ENCODE measurements at places on chromosomes 2 and 18.

DNA sequence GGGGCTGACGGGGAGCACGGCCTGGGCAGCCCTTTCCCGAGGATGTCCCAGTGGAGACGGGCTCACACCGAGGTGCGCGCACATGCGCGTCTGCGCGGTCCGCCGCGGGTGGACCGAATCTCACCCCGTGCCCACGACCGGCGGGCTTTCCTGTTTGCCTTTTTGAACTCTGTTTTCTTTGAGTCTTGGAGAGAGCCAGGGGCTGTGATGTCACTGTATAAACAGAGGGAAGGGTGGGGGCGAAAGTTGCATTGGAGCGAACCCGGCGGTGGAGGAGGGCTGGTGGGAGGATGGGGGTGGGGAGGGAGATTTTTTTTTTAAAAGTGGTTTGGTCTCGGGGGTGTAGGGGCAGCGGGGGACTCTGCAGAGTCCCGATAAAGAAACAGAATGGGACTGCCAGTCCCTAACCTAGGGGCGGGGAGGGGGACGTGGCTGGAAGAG lies 141.2 kb upstream of the CTAGE1 start:
- peak; percentile 75 for DNase-seq

- no peak for DNase-seq
Observed at GRCh38 chr2:3876685-3877084, 173.3 kb downstream of the DCDC2C start.

DNA sequence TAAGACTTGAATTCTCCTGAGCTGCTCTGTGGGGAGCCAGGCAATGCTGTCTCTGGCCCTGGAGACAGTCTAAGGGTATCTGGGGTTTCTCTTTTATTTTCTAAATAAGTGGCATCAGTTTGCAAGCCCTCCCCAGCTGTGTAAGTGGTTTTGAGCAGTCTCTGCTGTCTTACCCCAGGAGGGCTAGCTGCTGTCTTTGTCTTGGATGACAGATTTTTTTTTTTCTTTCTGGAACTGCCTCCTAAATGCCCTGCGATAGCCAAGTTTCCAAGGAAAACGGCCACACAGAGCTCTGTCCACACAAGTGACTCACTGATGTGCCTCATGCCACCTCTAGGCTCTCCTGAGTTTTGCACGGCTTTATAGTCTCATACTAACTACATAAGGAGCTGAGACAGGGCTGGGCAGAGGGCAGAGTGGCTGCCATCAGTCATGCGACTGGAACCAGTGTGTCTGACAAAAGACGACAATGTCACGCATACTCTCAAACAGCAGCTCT lies 37.2 kb upstream of the THOC1 start:
- peak; percentile 21 for DNase-seq

- no peak for DNase-seq
Observed at GRCh38 chr2:10537522-10538199, 89.5 kb upstream of the ODC1 start.

GRCh38 chr2:148540022-148540421 lies 104.5 kb upstream of the EPC2 start:
- DNase-seq: no peak

GRCh38 chr2:61694312-61695274 lies 156.4 kb upstream of the XPO1 start:
- DNase-seq: peak; percentile 91

GRCh38 chr2:216909541-216910210 lies 49.8 kb upstream of the TNP1 start:
- no peak for DNase-seq

- no peak for DNase-seq
Observed at GRCh38 chr2:225070811-225071210, 28.5 kb upstream of the DOCK10 start.

- peak; percentile 92 for DNase-seq
Observed at GRCh38 chr2:15673919-15674636, 82.4 kb downstream of the DDX1 start.

DNA sequence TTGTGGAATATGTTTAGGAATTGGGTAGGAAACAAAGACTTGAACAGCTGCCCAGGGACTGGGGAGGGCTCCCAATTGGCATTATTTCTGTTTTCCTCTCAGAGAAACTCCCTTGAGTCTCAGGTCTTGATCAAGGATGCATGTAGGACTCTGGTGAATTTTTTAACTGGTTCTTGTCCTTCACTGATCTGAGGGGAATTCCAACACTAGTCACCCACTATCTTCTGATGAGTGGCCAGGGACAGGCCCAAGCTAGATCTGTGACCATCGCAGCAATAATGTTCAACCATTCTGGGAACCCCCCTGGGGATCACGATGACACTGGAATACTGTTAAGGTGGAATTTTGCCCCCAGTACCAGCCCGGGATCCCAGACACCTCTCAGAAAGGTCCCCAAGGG lies 132.0 kb downstream of the SH3BP4 start:
- DNase-seq: peak; percentile 86

DNA sequence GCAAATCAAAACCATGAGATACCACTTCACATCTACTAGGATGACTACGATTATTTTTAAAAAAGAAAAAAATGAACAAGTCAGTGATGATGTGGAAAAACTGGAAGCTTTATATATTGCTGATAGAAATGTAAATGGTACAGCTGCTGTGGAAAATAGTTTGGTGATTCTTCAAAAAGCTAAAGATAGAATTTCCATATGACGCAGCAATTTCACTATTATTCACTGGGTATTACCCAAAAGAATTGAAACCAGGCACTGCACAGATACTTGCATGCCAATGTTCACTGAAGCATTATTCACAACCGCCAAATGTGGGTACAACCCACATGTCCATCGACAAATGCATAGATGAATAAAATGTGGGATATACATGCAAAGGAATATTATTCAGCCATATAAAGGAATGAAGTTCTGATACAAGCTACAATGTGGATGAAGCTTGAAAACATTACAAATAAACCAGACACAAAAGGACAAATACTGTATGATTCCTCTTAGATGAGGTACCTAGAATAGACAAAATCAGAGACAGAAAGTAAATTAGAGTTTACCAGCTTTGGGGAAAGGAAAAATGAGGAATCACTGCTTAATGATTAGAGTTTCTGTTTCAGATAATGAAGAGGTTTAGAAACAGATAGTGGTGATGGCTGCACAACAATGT lies 11.1 kb downstream of the RTTN start:
- no peak for DNase-seq

DNA sequence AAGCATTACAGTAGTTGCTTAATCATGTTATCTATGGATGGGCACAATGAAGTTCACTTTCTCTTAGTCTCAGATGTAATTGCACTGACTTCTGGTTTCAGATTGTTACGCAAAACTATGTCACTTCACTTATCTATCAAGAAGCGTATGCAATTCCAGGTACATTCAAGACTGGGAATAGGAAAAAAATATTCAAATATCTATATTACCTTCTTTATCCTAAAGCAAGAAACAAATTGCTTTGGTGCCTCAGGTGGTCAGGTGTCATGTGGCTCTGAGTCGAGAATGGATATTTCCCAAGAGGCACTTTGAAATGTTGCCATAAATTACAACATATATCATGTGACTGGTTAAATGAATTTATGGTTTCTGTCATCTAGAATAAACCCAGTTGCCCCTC lies 318.6 kb downstream of the SS18 start:
- DNase-seq: no peak

DNA sequence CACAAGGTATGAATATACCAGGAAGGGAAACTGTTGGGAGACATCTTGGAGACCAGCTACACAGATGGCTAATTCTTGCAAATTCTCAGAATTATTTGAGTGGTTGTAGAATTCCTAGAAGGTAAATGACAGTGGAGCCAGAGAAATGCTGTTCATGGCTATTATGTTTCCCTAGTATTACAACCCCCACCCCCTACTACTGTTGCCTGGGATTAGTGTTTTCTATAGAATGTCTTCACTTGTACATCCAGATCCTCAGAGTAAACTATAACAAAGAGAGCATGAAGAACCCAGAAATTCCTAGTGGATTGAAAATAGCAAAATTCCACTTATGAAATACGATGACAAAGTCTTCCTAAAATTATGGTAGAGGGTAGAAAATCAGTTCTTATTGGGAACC lies 15.3 kb downstream of the LGALSL start:
- no peak for DNase-seq

- no peak for DNase-seq
Observed at GRCh38 chr18:63137999-63138435, 181.6 kb downstream of the BCL2 start.

DNA sequence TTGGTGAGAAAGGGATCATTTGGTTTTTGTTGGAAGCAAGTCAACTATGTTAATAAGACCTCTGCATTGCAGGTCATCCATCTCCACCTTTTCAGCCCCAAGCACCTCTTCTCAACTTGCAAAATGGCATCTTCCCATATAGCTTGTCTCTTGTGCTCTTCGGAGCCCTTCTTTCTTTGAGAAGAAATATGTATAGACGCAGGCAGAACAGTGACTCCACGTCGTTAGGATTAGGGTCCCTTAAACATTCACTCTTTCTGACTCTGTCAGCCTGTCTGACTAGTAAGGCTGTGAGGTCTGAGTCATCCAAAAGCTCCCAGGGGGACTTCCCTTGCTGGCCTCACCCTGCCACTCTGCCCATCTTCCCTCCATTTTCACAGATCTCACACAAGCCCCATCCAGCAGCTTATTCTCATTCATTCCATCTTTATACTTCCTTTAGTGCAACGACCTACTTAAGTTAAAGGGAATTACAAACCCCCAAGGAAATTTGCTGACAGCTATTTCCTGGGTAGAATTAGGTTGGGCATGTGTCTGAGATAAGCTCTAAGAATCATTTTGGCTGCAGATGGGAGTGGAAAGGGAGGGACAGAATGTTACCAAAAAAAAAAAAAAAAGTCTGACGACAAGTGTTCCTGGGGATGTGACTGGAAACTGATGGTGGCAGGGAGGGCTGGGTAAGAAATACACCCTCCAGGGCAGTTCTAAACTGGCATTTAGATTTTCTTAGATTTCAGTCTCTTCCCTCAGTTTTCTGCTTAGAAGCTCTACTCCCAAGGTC lies 37.7 kb upstream of the MEX3C start:
- DNase-seq: peak; percentile 71

DNA sequence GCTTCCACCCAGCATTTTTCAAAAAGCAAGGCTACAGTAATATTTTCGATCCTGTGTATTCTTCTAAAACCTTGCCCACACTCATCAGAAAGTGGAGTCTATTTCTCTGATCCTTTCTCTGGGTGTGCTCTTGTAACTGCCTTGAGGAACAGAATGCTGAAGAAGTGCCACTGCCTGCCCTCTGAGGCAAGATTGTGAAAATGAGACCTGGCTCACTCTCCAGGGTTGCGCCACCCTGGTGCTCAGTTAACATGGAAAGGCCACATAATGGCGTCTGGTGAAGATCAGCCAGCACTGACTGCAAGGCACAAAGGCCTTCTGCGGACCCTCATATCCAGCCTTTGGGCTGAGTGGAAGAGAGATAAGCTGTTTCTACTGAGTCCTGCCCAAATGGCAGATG lies 11.2 kb upstream of the SH3RF3 start:
- no peak for DNase-seq

DNA sequence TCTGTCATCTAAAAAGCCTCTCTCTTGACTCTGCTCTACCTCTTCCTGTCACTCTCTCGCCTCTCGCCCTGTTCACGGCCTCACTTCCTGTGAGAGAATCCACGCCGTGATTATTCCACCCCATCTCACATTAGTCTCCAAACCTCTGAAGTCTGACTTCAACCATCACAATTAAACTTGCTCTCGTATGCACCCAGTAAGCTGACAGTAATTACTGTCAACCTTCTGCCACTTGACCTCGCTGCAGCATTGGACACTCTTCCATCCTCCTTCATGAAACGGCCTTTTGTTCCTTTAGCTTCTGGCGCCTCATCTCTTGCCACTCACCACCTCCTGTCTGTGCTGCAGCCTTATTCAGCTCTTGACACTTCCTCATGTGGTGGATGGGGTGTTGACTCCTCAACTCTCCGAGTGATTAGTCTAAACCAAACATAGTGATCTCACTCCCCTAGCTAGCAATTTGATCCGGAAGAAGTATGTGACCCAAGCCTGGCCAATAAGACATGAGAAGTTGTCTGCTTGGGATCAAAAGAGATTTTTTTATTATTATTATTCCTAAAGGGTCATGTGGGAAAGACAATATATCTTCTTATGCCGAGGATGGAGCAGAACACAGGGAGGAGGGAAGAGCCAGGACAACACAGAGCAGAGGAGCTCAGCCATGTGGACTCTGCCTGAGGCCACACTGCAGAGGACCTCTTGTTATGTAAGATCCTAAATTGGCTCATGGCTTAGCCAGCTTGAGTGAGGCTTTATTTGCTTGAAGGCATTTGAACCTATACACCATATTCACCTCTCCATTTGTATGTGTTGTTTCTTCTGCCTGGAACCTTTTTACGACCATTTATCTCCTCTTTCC lies 38.4 kb upstream of the MYO1B start:
- DNase-seq: peak; percentile 50

DNA sequence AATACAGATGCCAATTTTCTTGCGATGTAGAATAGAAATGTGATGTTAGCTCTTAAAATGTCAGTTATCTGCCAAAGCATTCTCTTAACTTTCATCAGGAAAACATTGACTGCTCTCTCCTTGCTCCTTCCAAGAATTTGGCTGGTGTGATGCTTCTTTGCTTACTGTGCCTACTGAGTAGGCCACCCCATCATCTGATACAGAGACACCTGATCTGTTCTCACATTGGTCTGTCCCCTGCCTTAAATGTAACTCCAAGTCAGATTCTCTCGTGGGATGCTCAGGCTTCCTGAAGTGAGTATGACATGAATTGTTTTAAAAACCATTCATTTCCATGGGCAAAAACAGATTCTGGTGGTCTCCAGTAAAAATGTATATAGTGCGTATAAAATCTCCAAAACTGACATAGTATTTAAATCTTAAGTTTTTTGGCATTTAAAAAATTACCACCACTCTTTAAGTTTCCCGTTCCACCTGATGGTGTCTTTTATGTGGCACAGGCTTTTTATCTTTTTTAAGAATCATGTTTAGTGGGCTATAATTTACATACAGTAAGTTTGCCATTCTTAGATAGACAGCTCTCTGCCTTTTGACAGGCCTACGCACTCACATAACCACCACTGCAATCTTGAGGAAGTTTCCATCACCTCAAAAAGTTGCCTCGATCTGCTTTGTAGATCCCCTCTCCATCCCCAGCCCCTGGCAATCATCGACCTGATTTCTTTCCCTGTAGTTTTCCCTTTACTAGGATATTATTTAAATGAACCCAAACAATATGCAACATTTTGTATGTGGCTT lies 36.6 kb downstream of the UBE2F start:
- no peak for DNase-seq

GRCh38 chr2:175015340-175015739 lies 10.2 kb upstream of the CHN1 start:
- no peak for DNase-seq

- peak; percentile 98 for DNase-seq
Observed at GRCh38 chr2:5798084-5798483, 105.9 kb downstream of the SOX11 start.
